ENCODE measurements at places on chromosomes 11 and 22. TPM values are rescaled to one million over a fixed set of nuclear protein-coding genes. Genes with fewer than 3 reads are reported as not detected.

Gene OPCML
- not detected for total RNA-seq

Gene OR4C46
- not detected for total RNA-seq

Gene KCNE3
- total RNA-seq, result 0.15 TPM

Gene CDC42EP2
- 8.1 TPM for total RNA-seq

GRCh38 chr11:71936825-71937224 lies 8.0 kb downstream of the RNF121 start:
- H3K4me1 ChIP-seq, result peaks cover 7% of the 10 kb centered on the region
- no peak overlapping the region for H3K4me3 ChIP-seq
- no peak overlapping the region for H3K27ac ChIP-seq
- H3K27me3 ChIP-seq, result no peaks in the 10 kb centered on the region
- H3K36me3 ChIP-seq, result no peaks in the 10 kb centered on the region

DNA sequence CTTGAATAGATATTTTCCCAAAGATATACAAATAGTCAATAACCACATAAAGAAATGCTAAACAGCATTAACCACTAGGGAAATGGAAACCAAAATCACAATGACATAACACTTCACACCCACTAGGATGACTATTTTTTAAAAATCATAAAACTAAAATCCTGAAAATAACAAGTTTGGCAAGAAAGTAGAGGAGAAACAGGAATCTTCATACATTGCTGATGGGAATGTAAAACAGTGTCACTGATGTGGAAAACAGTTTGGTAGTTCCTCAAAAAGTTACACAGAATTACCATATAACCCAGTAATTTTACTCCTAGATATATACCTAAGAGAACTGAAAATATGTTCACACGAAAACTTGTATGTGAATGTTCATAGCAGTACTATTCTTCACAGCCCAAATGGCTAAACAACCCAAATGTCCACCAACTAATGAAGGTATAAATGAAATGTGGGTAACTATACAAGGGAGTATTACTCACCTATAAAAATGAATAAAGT lies 12.5 kb downstream of the PICALM start:
- DNase-seq, result no peak
- H3K27ac ChIP-seq, result no peak overlapping the region
- H3K36me3 ChIP-seq, result no peaks in the 10 kb centered on the region
- H3K27me3 ChIP-seq, result no peaks in the 10 kb centered on the region
- H3K4me3 ChIP-seq, result no peak overlapping the region
- peaks cover 15% of the 10 kb centered on the region for H3K4me1 ChIP-seq

- peaks cover 34% of the 10 kb centered on the region for H3K27me3 ChIP-seq
- H3K36me3 ChIP-seq, result no peaks in the 10 kb centered on the region
- H3K4me1 ChIP-seq, result no peaks in the 10 kb centered on the region
- no peak overlapping the region for H3K27ac ChIP-seq
These were observed 120.9 kb downstream of the FEZ1 start for GRCh38 chr11:125375146-125375545.

DNA sequence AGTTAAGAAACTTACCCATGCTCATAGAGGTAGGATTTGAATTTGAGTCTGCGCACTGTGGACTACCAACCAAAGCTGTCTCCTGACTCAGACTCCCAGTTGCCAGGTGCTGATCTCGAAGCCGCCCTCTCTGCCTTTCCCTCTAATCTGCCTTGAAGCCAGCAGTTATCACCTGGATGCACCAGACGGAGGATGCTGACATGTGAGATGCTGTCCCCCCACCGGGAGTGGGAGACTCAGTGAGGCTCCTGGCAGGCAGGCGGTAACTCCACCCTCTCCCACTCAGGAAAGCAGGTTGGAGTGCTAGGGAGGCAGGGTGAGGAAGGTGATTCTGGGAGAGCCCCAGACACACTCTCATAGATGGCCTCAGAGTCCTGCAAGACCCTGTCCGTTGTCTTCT lies 40.4 kb downstream of the KIAA1671 start:
- no peaks in the 10 kb centered on the region for H3K36me3 ChIP-seq
- H3K27ac ChIP-seq, result peak overlapping the region; percentile 48
- H3K4me3 ChIP-seq, result no peak overlapping the region
- H3K27me3 ChIP-seq, result no peaks in the 10 kb centered on the region
- DNase-seq, result no peak

- H3K27me3 ChIP-seq, result no peaks in the 10 kb centered on the region
- no peak for DNase-seq
- no peaks in the 10 kb centered on the region for H3K36me3 ChIP-seq
- H3K4me1 ChIP-seq, result peaks cover under 1% of the 10 kb centered on the region
These were observed 10.9 kb upstream of the CCND1 start for GRCh38 chr11:69630017-69630416.

- H3K36me3 ChIP-seq, result no peaks in the 10 kb centered on the region
- no peak for DNase-seq
- 0 out of 2 replicates have a peak, but pooled peaks cover 11% of the 10 kb centered on the region for H3K4me1 ChIP-seq
- no peak overlapping the region for H3K4me3 ChIP-seq
- no peaks in the 10 kb centered on the region for H3K27me3 ChIP-seq
- no peak overlapping the region for H3K27ac ChIP-seq
These were observed 48.9 kb upstream of the SHANK2 start for GRCh38 chr11:71301046-71301857.

DNA sequence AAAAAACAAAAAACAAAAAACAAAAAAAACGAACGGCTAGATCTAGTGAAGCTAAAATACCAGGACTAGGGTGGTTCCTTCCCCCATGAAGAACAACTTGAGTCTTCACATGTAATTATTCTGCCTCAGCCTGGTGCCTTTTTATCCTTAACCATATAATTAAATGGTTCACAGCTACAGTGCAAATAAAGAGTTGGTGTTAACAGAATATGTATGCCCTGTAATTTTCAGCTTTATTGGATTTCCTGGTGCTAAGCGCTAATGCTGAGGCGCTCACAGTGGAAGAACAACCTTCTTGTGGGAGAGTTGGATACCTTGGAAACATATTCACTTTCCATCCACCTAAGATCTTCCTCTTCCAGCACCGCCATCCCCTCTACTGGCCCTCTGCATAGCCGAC lies 158.5 kb upstream of the SORL1-AS1 start:
- no peak for DNase-seq
- H3K27me3 ChIP-seq, result no peaks in the 10 kb centered on the region
- no peaks in the 10 kb centered on the region for H3K4me1 ChIP-seq
- no peaks in the 10 kb centered on the region for H3K36me3 ChIP-seq

DNA sequence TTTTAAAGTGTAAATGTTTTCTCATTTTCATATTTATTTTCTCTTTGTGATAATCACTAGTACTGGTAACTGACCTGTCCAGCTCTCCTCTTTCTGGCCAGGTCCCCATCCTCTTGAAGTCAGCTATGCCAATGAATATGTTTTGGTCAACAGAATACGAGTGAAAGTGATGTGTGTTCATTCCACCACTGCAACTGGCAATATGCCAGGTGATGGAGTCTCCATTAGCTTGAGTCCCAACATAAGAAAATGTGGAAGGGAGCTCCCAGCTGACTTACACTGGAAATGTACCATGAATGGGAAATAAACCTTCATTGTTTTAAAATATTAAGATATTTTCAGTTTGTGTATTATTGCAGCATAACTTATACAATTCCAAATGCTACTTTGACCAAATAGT lies 75.8 kb downstream of the CCDC34 start:
- DNase-seq, result no peak
- no peaks in the 10 kb centered on the region for H3K36me3 ChIP-seq
- H3K4me3 ChIP-seq, result no peak overlapping the region
- peaks cover 12% of the 10 kb centered on the region for H3K4me1 ChIP-seq

- H3K4me3 ChIP-seq, result no peak overlapping the region
- no peaks in the 10 kb centered on the region for H3K36me3 ChIP-seq
- no peak for DNase-seq
These were observed 5.4 kb upstream of the APOL2 start for GRCh38 chr22:36244522-36245391.

DNA sequence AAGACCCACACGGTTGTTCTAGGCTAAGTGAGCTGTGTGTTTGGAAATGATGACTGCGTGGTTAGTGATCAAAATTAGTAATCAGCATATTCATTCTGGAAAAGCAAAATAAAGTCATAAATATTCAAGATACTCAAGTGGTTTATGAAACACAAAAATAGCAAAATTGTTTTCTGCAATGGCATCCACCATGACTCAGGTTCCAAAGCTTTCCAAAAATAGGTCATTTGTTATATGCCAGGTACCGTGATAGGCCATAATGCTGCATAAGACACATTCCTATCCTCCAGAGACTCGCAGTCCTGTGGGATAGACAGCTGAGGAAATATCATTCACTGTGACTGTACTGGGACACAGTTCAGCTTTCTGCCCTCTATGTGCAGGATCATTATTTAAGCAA lies 2.4 kb upstream of the ATL3 start:
- no peak overlapping the region for H3K27ac ChIP-seq
- no peaks in the 10 kb centered on the region for H3K27me3 ChIP-seq
- no peaks in the 10 kb centered on the region for H3K36me3 ChIP-seq
- H3K4me3 ChIP-seq, result no peak overlapping the region
- peaks cover 7% of the 10 kb centered on the region for H3K4me1 ChIP-seq

DNA sequence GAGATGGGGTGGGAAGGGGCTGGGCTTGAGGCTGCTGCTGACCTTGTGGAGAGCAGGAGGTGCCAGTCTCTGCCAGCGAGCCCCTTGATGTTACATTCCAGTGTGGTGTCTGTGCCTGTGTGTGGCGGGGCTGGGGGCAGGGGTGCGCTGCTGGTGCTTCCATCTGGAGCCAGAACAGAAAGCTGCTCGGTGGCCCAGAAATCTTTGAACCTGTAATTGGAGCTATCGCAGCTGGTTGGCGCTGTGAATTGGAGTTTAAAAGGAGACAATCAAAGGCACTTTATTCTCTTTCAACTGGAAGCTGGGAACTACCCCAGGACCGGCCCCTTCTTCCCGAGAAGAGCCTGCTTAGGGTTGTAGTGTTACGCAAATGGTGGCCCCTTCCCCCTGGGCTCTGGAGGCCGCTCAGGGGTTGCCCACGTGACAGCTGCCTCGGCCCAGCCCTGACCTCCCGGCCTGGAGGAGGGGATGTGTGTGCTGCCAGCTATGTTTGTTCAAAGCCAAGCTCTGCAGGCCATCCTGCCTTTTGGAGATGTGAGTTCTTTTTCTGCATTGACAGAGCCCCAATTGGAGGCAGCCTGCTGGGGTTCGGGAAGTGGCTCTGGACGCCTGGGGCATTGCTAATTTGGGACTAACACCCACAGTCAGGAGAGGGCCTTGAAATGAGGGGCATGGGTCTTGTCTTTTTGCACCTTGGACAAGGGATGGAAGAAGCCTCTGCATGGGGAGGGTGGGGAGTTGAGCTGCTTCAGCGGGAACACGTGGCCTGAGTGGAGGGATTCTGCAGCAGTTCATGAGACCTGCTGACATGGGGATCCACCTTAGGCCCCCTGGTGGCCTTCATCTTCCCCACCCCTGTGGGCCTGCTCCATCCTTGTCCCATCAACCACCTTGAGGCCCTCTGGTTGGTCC lies 14.0 kb upstream of the ARSA start:
- H3K4me3 ChIP-seq, result no peak overlapping the region
- no peak for DNase-seq
- H3K27ac ChIP-seq, result no peak overlapping the region
- H3K36me3 ChIP-seq, result no peaks in the 10 kb centered on the region
- H3K27me3 ChIP-seq, result peaks cover 2% of the 10 kb centered on the region
- H3K4me1 ChIP-seq, result no peaks in the 10 kb centered on the region

- H3K4me1 ChIP-seq, result peaks cover 9% of the 10 kb centered on the region
- no peak overlapping the region for H3K27ac ChIP-seq
- DNase-seq, result no peak
- H3K27me3 ChIP-seq, result peaks cover 3% of the 10 kb centered on the region
These were observed 13.8 kb downstream of the USP2 start for GRCh38 chr11:119367661-119368120.

DNA sequence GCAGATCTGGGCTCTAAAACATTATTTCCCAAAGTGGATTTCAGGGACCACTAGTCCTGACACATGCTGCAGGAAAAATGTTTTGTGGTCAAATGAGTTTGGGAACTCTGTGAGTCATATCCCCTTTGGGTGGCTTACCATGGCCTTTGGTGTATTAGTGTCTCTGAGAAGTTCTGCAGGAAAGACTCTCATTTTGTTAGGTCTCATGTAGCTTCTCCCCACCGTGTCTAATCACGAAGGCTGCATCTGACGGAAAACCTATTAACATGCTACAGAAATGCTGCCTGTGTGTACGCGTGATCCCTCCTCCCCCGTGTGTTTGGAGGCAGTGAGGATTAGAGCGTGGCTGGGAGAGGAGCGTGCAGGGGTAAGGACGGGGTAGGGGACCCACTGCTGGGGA lies 191.7 kb downstream of the ST3GAL4 start:
- no peaks in the 10 kb centered on the region for H3K36me3 ChIP-seq
- no peaks in the 10 kb centered on the region for H3K4me1 ChIP-seq
- H3K27ac ChIP-seq, result no peak overlapping the region
- H3K27me3 ChIP-seq, result peaks cover 12% of the 10 kb centered on the region
- no peak for DNase-seq

DNA sequence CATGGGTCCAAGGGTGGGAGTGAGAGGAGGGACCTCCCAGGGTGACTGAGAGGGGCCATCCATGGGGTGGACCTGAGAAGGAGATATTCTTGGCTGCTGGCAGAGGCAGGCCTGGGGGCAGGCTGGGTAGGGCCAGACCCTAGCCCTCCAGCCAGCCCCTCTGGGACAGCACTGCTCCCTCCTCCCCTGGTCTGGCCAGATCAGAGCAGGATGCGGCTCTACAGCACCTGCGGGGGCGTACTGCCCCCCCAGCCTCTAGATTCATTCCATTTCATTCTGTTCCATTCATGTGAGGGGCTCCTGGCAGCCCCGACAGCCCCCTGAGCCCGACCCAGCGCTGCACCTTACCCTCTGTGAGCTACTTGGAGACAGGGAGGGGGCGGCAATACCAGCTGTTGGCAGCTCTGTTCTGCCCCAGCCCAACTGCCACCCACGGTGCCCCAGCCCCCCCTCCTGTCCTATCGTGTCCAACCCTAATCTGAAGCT lies 34.3 kb upstream of the MYRF start:
- H3K4me3 ChIP-seq, result no peak overlapping the region
- DNase-seq, result no peak
- no peak overlapping the region for H3K27ac ChIP-seq
- 0 out of 2 replicates have a peak, but pooled peaks cover 7% of the 10 kb centered on the region for H3K4me1 ChIP-seq

- H3K36me3 ChIP-seq, result no peaks in the 10 kb centered on the region
- H3K4me1 ChIP-seq, result no peaks in the 10 kb centered on the region
- DNase-seq, result no peak
- no peak overlapping the region for H3K4me3 ChIP-seq
These were observed 40.3 kb downstream of the PARVG start for GRCh38 chr22:44220727-44221680.

- H3K27ac ChIP-seq, result no peak overlapping the region
- H3K4me1 ChIP-seq, result no peaks in the 10 kb centered on the region
- no peaks in the 10 kb centered on the region for H3K36me3 ChIP-seq
- no peak overlapping the region for H3K4me3 ChIP-seq
- no peaks in the 10 kb centered on the region for H3K27me3 ChIP-seq
These were observed 618.8 kb downstream of the TBC1D22A start for GRCh38 chr22:47381240-47381639.

Measured in Panc1 (cell line).